ENCODE measurements at places on chromosomes 11 and 22.

DNA sequence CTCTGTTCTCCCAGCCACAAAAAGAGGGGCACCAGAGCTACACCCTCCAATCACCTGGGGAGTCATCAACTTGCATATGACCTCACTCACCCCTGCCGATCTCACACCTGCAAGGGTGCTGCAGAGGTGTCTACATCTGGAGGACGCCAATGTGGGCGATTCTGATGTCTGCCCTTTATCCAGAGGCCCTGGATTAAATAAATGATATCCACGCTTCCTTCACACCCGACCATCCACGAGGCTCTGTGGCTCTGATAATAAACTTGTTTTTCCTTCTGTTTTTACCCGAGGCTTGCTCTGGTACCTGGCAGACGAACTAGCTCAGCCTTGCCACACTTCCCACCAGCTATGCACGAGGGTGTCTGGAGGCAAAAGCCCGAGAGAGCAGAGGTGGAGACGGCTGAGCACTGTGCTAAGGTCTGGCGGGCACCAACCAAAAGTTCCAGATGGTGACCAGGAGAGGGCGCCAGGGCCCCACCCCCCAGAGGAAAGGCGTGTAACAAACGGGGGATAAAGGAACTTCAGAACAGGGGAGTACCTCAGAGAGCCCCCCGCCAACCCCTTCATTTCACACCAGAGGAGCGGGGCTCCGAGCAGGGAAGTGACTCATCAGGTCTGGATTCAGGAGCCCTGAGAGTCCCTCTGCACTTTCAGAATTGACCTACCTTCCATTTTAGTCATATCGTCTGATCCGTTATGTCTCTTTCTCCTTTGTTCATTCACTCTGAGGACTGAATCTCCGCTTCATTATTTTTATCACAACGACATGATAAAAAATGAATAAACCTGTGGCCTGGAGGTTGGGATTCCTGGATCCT, 13.5 kb downstream of the SCN3B start:
- peak; percentile 66 for DNase-seq

- DNase-seq: no peak
Measured at GRCh38 chr11:126823274-126823673, 177.3 kb downstream of the KIRREL3 start.

GRCh38 chr11:47430524-47430923, 4.3 kb upstream of the PSMC3 start:
- DNase-seq: no peak

DNA sequence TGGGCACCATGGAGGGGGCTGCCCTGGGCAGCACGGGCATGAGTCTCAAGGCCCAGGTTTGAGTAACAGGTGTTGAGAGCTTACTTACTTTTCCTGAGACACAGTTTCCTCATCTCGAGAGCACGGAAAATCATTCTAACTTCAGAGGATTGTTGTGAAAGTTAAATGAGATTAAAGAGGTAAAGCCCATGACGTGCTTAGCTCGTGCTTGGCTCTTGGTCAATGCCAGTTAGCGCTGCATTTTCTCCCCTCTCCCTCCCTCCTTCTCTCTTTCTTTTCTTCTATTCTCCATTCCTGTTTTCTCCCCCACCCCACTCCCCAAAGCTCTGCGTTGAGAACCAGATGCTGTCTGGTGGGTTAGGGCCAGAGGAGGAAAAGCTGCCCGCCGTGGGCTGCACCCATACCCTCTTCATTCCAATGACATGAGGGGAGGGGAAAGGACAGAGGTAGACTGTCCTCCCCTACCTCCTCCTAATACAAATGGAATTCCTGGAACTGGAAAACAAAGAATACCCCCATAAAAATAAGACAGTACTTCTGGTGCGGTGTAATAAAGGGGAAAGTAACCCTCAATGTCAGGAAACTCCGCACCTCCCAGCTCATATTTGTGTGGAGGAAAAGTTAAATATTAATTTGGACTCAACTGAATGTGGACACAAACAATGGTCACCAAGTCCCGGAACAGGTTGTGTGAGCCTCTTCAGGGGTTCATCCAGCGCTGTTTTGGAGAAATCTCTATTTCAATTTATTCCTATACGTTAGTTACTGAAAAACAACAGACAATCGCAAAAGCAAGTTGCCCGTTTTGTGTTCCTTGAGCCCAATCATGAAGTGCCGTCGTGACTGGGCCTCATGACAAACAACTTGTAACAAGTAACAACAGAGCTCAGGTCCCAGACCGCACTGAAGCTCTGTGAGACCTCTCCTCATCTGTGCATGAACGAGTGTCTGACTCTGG, 54.8 kb upstream of the B3GAT1 start:
- DNase-seq: no peak

GRCh38 chr11:64178951-64179639, 6.9 kb upstream of the STIP1 start:
- DNase-seq: no peak

GRCh38 chr11:115452241-115452640, 52.0 kb downstream of the CADM1 start:
- no peak for DNase-seq

DNA sequence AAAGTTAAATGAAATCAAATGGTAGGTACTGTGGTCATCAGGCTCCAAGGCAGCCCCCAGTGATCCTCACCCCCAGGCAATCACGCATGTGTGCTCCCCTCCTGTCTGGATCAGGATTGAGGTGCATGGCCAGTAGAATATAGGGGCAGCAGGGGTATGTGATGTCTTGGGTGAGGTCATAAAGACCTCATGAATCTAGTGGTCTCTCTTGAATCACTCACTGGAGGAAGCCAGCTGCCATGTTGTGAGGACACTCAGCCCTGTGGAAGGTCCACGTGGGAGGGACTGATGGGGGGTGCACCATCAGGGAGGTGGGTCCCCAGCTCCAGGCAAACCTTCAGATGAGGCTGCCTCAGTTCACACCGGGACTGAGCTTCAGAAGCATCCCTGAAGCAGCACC, 6.8 kb upstream of the IL17REL start:
- peak; percentile 22 for DNase-seq

Measured in activated T-cell treated with anti-CD3 and anti-CD28 coated beads, Interleukin-2, amount 50 U/mL, for 1 hour (primary cell).